Activated T-helper 1 cell treated with anti-CD3 and anti-CD28 coated beads, Interleukin-12 subunit alpha, Interleukin-12 subunit beta, Interleukin-2, Interleukin-4 antibody, amounts not matched to agents 30 ng/mL and 10 ng/mL and 1 ng/mL, durations not matched to agents 14 hours and 24 hours and 36 hours (primary cell): ENCODE measurements at places on chromosomes 3 and 15. TPM values are rescaled to one million over a fixed set of nuclear protein-coding genes. Genes with fewer than 3 reads are reported as not detected.

Gene GOLGA8N
- 6.2 and 7.7 TPM in 2 replicates for total RNA-seq

- DNase-seq: no peak
These were observed 71.3 kb downstream of the SMAD6 start for GRCh38 chr15:66773129-66773873.

- DNase-seq: no peak
These were observed 163.0 kb downstream of the OCA2 start for GRCh38 chr15:27936164-27936563.

Gene SAMMSON
- not detected in 2 replicates for total RNA-seq

GRCh38 chr3:163935411-163935810 is 1142.9 kb downstream of the SI start:
- DNase-seq: no peak

Gene RTP1
- total RNA-seq: not detected in 2 replicates

Gene MFSD1
- total RNA-seq: 21.2 and 26.0 TPM in 2 replicates

GRCh38 chr3:157327837-157328236 is 108.8 kb upstream of the PTX3 start:
- DNase-seq: no peak

- no peak for DNase-seq
These were observed 12.7 kb downstream of the HMCES start for GRCh38 chr3:129291236-129291886.

Gene CCR9
- total RNA-seq: not detected in 2 replicates

Gene BCL2A1
- 91.8 and 95.0 TPM in 2 replicates for total RNA-seq
